ENCODE measurements at places on chromosomes 11 and 22. TPM values are rescaled to one million over a fixed set of nuclear protein-coding genes. Genes with fewer than 3 reads are reported as not detected.

- no peak for DNase-seq
- no peak overlapping the region for H3K27ac ChIP-seq
- peaks cover 9% of the 10 kb centered on the region for H3K36me3 ChIP-seq
- no peak overlapping the region for H3K4me3 ChIP-seq
- H3K27me3 ChIP-seq, result no peaks in the 10 kb centered on the region
- H3K4me1 ChIP-seq, result no peaks in the 10 kb centered on the region
Measured at GRCh38 chr22:38070250-38070921, 13.2 kb downstream of the PICK1 start.

GRCh38 chr11:6219359-6219758 is 14.0 kb downstream of the C11orf42 start:
- H3K4me1 ChIP-seq, result peaks cover 4% of the 10 kb centered on the region
- H3K4me3 ChIP-seq, result no peak overlapping the region
- H3K27me3 ChIP-seq, result no peaks in the 10 kb centered on the region
- H3K36me3 ChIP-seq, result peaks cover 11% of the 10 kb centered on the region
- DNase-seq, result no peak

DNA sequence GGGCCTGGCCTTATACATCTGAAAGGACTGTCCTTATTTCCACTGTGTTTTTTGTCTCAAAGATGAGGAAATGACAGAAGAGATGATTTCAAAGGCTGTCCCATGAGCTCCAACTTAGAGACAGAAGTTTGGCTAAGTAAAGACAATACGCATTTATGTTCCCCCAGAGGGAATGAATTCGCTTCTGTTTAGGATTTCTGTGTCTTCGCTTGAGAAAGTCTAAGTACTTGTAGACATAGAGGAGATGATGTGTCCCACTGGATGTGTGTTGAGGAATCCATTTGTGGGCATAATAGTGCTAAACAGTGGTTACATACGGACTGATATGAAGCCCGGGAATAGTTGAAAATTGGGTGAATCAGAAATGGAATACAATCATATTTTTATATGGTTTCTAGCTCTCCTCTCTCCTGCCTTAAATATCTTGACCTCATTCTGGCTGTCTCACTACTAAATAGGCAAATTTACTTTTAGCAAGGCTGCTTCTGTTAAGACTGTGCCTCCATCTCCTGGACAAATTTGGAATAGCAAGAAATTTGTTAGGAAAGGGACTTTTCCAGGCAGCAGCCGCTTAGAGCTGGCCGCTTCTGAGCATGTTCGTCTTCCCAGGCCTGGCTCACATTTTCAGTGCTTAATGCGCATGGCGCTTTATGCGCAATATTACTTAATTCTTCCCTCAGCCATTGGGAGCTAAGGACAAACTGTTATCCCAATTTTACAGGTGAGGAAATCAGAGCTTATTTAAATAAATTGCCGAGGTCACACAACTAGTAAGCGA is 1.9 kb upstream of the PEX26 start:
- H3K4me3 ChIP-seq, result peak overlapping the region; percentile 56
- H3K27ac ChIP-seq, result no peak overlapping the region
- no peaks in the 10 kb centered on the region for H3K27me3 ChIP-seq
- H3K36me3 ChIP-seq, result peaks cover 21% of the 10 kb centered on the region
- peaks cover 27% of the 10 kb centered on the region for H3K4me1 ChIP-seq

- H3K4me3 ChIP-seq, result no peak overlapping the region
- no peaks in the 10 kb centered on the region for H3K36me3 ChIP-seq
- no peaks in the 10 kb centered on the region for H3K4me1 ChIP-seq
- peaks cover 24% of the 10 kb centered on the region for H3K27me3 ChIP-seq
- no peak overlapping the region for H3K27ac ChIP-seq
Measured at GRCh38 chr11:73259406-73260126, 12.6 kb upstream of the P2RY6 start.

- peak within 1 kb of the TSS; percentile 81 for H3K4me3 ChIP-seq
- no peak within 1 kb of the TSS for H3K27ac ChIP-seq
- no peaks in the 10 kb centered on the region for H3K27me3 ChIP-seq
- H3K4me1 ChIP-seq, result peaks cover 17% of the 10 kb centered on the region
- peak; percentile 56 for DNase-seq
- H3K36me3 ChIP-seq, result no peaks in the 10 kb centered on the region
Measured at GRCh38 chr11:63614136-63614671, at the start of gene PLAAT3. Gene PLAAT3, minus strand, starts transcription at chr11:63614433. Its CDS starts 419 bp downstream, at chr11:63614014.

- no peak overlapping the region for H3K27ac ChIP-seq
- no peak for DNase-seq
- H3K4me1 ChIP-seq, result no peaks in the 10 kb centered on the region
- no peaks in the 10 kb centered on the region for H3K27me3 ChIP-seq
- H3K36me3 ChIP-seq, result no peaks in the 10 kb centered on the region
Measured at GRCh38 chr11:119550053-119550752, 127.2 kb upstream of the THY1 start.

DNA sequence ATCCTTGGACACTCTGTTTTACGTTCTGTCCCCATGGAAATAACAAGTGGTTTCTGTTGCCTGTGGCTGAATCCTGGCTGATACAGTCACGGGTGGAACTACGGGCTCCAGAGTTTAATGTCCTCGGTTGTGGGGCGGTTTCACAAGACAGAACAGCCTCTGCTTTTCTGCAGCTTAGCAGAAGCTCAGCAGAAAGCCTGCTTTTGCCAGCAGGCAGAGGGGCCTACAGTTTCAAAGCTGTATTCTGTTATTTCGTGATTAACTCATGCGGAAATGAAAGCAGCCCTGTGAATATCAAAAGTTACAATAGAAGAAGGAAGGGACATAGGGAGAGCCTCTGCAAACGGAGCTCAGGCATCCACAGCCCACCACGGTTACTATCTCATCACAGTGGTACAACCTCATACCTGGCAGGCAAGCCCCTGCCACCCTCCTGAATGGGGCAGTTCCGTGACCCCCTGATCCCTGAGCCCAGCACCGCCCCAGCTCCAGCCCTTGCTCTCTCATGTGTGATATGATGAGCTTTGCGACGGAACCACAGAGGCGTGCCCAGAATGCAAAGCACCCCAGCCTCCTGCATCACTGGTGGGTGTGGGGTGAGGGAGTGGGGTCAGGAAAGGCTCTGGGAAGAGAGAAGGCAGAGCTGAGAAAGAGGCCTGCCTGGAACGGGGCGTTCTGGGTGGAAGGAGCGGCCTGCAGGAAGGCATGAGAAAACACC is 360.6 kb downstream of the BRD1 start:
- DNase-seq, result no peak
- H3K27me3 ChIP-seq, result no peaks in the 10 kb centered on the region
- H3K4me3 ChIP-seq, result no peak overlapping the region
- H3K4me1 ChIP-seq, result no peaks in the 10 kb centered on the region

- no peak for DNase-seq
Measured at GRCh38 chr22:43412808-43413795, 1.3 kb downstream of the MPPED1 start.

- peaks cover 63% of the 10 kb centered on the region for H3K27me3 ChIP-seq
- H3K4me1 ChIP-seq, result no peaks in the 10 kb centered on the region
- no peak within 1 kb of the TSS for H3K27ac ChIP-seq
- H3K36me3 ChIP-seq, result no peaks in the 10 kb centered on the region
- peak; percentile 47 for DNase-seq
Measured at GRCh38 chr11:7251836-7252682, at the start of gene SYT9. Gene SYT9, plus strand, starts transcription at chr11:7251904. Its CDS starts 283 bp downstream, at chr11:7252187.

DNA sequence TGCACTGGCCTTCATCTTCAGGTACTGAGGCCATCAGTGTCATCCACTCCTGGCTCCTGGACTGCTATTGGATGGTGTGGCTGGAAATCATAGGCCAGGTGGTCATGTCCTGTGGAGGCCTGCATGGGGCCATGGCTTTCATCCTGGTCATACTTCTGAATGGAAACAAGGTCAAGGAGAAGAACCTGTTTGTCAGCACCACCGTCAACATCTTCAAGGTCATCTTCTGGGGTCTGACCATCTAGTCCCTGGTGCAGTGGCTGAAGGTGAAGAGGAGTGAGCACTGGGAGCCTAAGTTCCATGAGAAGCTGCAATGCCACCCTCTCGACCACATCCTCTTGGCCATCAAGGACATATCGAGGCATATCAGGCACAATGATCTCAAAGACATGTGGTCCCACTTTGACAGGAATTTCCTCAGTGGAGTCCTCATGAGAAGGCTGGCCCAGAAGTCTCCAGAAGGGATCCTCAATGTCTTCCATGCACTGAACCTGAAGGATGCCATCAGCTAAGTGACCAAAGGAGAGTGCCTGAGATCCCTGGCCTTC is 120.0 kb upstream of the SERPIND1 start:
- H3K27ac ChIP-seq, result no peak overlapping the region
- H3K4me1 ChIP-seq, result no peaks in the 10 kb centered on the region
- peaks cover 10% of the 10 kb centered on the region for H3K27me3 ChIP-seq
- H3K36me3 ChIP-seq, result no peaks in the 10 kb centered on the region
- no peak for DNase-seq
- no peak overlapping the region for H3K4me3 ChIP-seq

- H3K27ac ChIP-seq, result no peak overlapping the region
- peaks cover 5% of the 10 kb centered on the region for H3K27me3 ChIP-seq
Measured at GRCh38 chr11:58965246-58965985, 26.1 kb downstream of the GLYATL1 start.

DNA sequence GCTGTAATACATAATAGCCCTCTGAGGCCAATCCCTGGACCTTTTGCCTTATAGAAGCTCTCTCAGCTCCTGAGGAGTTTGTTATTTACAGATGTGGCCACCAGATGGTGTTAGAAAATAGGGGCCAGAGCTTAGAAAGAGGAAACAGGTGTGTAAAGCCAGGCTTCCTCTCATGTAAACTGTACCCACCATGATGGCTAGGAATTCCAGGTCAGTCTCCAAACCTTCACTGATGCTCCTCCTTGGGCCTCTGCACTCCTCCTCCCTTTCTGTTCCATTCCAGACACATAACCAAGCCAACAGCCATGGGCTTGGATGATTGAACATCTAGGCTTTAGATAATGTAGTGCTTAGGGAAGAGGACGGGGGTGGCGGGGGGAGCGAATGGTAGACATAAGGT is 39.7 kb downstream of the USP35 start:
- no peaks in the 10 kb centered on the region for H3K27me3 ChIP-seq
- H3K4me3 ChIP-seq, result no peak overlapping the region
- peaks cover 5% of the 10 kb centered on the region for H3K4me1 ChIP-seq
- no peak overlapping the region for H3K27ac ChIP-seq
- H3K36me3 ChIP-seq, result no peaks in the 10 kb centered on the region

Gene RIC3
- 11.7 TPM for total RNA-seq

Gene OSBP2
- total RNA-seq, result 0.84 TPM

Gene FGF19
- not detected for total RNA-seq

Gene C22orf15
- 0.74 TPM for total RNA-seq

Gene YPEL4
- 0.38 TPM for total RNA-seq

Gene ELMOD1
- not detected for total RNA-seq

Gene ANO5
- total RNA-seq, result 0.28 TPM

Gene CARD18
- total RNA-seq, result not detected

Measured in activated naive CD8-positive, alpha-beta T cell treated with anti-CD3 and anti-CD28 coated beads for 36 hours (primary cell).